ENCODE measurements at places on chromosomes 16 and 17.

- DNase-seq: no peak
Measured at GRCh38 chr16:53743149-53743566, 39.2 kb downstream of the FTO start.

DNA sequence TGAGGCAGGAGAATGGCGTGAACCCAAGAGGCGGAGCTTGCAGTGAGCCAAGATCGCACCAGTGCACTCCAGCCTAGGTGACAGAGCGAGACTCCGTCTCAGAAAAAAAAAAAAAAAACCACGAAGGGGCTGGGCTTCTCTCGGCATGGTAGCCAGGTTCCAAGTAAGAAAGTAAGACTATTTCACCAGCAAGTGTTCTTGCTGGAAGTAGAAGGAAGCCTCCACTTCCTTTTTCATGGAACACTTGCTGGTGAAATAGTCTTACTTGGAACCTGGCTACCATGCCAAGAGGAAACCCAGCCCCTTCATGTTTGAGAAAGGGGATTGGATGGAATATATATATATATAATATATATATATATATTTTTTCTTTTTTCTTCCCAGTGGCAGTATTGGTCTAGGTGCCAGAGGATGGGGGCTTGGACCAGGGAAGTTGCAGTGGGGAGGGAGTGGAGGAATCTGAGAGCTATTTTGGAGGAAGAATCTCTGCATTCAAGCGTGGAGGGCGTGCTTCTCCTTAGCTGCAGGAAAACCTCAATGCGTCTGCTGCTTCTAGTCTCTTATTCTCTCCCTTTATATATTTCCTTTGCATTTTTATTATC, 7.2 kb upstream of the N4BP1 start:
- no peak for DNase-seq

DNA sequence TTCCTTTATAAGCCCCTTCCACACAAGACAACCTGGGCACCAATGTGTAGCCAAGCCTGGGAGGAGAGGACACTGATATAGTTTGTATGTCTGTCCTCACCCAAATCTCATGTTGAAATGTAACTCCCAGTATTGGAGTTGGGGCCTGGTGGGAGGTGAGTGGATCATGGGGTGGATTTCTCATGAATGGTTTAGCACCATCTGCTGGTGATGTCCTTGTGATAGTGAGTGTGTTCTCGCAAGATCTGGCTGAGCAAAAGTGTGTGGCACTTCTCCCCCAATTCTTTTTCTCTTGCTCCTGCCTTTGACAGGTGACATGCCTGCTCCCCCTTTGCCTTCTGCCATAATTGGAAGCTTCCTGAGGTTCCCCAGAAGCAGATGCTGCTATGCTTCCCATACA, 135.8 kb downstream of the USP31 start:
- DNase-seq: no peak

- DNase-seq: no peak
Measured at GRCh38 chr16:11530171-11530940, 56.4 kb downstream of the LITAF start.

DNA sequence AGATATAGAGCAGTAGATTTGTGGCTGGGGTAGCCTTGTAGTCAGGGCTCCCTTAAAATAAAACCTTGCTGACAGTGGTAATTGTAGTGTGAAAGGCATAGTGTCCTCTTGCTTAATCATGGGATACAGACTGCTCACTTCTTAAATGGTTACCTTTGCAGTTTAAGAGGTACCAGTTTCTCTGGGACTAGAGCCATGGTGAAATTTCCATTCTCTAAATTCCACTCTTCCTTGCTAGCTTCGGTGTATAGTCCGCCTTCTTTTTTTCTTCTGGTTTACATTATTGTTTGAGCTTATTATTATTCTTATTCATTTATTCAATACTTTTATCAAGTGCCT, 1.6 kb downstream of the CCP110 start:
- DNase-seq: no peak

DNA sequence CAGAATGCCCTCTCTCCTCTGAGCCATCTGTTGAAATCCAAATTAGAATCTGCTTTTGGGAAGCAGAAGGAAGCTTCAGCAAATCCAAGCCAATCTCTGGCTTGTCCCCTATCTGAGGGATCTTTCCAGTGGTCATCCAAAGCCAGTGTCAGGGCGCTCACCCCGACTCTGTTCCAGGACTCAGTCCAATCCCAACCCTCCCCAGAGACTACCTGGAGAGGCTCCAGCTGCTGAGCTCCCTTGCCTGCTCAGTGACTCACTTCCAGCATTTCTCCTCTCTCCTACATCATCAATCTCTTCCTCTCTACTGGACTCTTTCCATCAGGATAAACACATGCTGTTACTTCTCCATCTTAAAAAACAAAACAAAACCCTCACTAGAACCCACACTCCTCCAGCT, 2.4 kb downstream of the MATCAP1 start:
- no peak for DNase-seq

DNA sequence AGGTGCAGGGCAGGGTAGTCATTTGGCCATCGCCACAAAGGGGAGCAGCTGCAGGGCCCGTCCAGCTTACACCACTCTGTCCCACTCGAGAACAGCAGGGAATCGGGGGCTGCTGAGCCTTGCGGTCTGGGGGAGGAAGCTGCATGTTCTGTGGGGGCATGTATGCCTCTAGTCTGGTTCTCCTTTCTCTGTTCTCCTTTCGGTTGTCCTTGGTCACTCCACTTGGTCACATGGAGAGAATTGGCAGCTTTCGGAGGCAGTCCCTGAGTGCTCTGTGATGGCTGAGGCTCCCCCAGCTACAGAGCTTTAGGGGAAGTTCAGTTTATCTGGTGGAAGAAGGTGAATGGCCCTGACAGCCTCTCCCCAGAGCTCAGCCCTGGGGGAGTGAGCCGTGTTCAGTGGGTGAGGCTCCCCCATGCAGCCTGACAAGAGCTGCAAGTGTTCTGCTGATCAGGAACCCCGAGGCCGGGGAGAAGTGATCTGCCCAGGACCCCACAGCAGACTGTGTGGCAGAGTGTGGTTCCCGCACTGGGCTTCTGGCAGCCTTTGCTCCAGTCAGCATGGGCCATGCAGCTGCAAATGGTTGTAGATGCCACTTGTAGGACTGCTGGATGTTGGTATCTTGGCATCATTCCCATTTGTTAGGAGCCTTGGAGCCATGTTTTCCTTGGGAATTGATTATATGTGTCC, 22.3 kb upstream of the SMPD3 start:
- DNase-seq: no peak

GRCh38 chr17:64115822-64116534, 14.0 kb downstream of the ERN1 start:
- no peak for DNase-seq

GRCh38 chr17:18235743-18236256, 10.4 kb downstream of the LLGL1 start:
- no peak for DNase-seq

DNA sequence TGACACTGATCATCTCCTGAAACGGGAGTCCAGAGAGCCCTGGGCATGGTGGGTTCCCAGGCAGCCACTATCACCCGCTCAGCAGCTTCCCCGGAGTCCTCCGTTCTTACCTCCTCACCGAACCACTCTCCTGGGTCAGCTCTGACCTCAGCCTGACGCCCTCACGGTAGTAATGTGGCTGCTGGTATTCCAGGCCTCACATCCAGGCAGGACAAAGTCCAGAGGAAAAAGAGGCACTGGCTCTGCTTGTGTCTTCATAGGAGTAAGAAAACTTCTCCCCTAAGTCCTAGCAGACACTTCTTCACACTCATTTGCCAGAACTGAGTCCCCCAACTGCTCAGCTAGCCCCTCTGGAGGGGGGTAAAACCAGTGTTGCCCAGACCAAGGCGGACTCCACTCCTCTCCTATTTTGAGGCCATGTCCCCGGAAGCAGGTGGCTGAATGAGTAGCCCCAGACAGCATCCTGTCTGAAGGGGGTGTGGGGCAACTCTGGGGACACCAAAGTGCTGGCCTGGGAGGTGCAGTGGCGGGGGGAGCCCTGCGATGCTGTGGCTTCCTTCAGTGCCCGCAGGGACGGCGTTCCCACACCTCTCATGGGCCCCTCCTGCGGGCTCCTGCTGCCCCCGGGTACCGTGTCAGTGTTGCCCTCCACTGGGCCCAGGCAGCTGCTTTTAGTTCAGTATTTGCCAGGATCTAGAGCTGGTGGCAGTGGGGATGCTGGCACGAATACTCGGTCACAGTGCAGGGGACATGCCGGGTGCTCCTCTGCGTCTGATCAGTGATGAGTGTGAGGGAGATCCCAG, 5.4 kb downstream of the FSCN2 start:
- no peak for DNase-seq

DNA sequence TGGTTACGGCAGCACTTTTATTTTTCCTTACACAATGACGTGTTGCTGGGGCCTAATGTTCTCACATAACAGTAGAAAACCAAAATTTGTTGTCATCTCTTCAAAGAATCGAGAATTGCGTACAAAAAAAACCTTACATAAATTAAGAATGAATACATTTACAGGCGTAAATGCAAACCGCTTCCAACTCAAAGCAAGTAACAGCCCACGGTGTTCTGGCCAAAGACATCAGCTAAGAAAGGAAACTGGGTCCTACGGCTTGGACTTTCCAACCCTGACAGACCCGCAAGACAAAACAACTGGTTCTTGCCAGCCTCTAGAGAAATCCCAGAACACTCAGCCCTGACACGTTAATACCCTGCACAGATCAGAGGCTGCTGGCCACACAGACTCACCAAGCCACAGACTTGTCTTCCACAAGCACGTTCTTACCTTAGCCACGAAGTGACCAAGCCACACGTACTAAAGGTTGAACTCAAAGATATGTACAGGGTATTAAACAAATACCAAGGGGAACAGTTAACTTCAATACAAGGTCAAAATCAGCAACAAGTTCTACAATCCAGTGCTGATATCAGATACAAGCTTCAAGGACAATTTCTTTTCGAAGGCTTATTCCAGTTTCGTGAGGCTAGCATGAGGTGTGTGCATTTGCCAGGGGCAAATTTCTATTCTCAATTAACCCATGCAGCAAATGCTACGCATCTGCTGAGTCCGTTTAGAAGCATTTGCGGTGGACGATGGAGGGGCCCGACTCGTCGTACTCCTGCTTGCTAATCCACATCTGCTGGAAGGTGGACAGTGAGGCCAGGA, 2.4 kb downstream of the ACTG1 start:
- DNase-seq: no peak

GRCh38 chr16:88359008-88359407, 23.8 kb upstream of the ZNF469 start:
- no peak for DNase-seq

DNA sequence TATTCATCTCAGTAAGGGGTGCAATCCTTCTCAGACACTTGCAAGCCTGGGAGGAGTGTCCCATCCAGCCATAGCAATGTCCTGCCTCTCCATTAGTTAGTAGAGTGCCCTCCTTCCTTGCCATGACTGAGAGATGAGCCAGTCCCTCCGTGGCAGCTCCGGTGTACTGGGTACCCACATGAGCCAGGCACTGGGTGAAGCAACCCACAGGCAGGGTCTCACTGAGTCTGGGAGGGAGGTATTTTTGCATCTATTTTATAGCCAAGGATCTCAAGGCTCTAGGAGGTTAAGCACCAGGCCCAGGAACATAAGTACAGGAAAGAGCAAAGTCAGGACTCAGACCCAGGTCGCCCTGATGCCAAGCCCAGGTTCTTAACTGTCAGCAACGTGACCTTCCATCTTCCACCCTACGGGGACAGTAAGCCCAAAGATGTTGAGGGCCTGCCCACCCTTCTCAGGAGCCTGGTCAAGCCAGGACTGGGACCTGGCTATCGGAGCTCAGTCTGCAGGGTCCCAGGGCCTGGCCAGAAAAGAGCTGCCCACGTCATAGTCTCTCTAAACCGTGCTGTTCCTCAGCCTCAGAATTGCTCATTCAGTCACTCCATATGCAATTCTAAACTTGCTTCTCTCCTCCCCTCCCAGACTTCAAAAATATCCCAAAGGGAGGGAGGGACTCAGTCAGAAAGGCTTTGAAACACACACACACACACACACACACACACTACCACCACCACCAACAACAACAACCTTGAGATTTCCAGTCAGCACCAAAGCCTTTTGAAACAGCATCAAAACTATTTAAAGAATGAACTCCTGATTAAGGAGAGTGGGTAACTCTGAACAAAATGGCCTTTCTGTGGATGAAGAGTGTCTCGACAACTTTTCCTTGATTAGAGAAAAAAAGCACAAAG, 16.6 kb downstream of the NOS2 start:
- DNase-seq: no peak

DNA sequence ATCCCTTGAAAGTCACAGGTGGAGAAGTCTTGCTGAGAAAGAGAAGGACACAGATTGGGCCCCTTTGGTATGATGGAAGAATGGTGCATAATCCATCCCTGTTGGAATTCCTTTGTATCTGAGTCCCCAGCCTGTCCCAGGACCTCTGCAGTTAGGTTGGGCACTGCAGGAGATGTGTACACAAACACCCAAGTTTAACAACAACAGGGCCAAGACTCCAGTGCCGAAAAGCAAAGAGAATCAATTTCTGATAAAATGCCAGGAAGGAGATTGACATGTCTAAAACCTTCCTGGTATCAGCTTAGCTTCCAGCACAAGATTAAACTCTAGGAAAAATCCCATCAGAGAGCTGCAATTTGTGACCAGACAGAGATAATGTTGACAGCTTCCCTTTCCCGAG, 32.9 kb downstream of the KATNIP start:
- DNase-seq: no peak

DNA sequence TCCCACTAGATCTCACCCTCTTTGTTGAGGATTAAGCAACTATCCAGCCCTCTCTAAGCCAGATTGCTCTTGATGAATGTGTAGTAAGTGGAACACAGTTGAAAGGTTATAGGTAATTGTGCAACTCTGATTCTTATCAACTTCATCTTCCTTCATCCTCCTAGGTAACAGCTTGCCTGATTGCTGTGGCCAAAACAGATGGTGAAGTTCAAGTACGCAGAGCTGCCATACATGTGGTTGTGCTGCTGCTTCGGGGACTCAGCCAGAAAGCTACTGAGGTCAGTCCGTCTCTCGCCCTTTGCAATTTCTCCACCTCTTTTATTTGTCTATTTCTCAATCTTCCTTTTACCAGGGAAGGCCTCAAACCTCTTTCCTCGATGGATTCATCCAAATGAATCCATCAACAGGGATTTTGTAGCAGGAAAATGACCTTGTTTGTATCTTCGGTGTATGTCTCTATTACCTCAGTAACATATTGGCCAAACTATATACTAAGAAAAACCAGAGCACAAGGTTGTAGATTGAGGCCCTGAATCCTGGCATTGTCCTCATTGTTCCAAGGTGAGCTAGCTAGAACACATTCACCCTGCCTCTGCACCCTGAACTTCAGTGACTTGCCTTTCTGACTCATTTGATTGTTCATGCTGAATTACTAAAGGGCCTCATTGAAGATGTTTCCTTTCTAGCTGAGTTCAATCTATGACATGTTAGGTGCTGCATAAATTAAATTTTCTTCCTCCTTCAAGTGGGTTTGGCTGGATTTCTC, 65.1 kb upstream of the HAS3 start:
- no peak for DNase-seq

- DNase-seq: no peak
Measured at GRCh38 chr17:2563061-2563460, 30.4 kb upstream of the PAFAH1B1 start.

GRCh38 chr17:8120520-8121406, 2.4 kb upstream of the ALOXE3 start:
- DNase-seq: no peak

All from D721Med (cell line).